Naive thymus-derived CD8-positive, alpha-beta T cell (primary cell): ENCODE measurements at places on chromosomes 16 and 17.

- no peak for DNase-seq
Measured at GRCh38 chr16:86856946-86857586, 278.7 kb downstream of the FOXL1 start.

DNA sequence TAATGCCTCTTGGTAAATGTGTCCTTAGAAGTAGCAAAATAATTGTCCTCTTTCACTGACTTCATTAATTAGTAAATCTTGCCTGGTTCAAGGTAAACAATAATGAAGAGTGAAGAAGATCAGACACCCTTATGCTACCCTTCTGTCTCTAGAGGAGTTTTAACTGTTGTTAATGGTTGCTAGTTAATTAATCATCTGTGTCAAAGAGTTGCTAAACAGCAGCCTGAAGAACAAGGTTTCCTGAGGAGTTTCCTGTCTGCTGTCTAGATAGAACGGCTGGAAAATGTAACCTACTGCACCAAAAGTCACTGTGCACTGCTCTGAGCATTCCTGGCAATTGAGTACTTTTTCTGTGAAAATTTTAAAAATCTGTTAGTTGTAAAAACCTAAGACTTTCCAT is 131.3 kb downstream of the NLK start:
- no peak for DNase-seq

- DNase-seq: no peak
Measured at GRCh38 chr16:72029567-72030271, 21.2 kb downstream of the DHODH start.

- DNase-seq: no peak
Measured at GRCh38 chr17:6539871-6540270, 16.5 kb downstream of the PITPNM3 start.
